ENCODE measurements at places on chromosomes 12 and 14.

- no peak for DNase-seq
Measured at GRCh38 chr12:52691076-52691840, 11.1 kb upstream of the KRT1 start.

- DNase-seq = no peak
Measured at GRCh38 chr14:24307575-24308341, at the start of gene CIDEB. Gene CIDEB, minus strand, starts transcription at chr14:24307977. Its CDS starts 119 bp downstream, at chr14:24307858.

GRCh38 chr12:46401662-46402061, 29.1 kb upstream of the SLC38A2 start:
- DNase-seq = no peak

GRCh38 chr12:47184813-47185212, 105.1 kb upstream of the AMIGO2 start:
- no peak for DNase-seq

GRCh38 chr14:32003585-32003984, 73.5 kb upstream of the ARHGAP5 start:
- DNase-seq = no peak

GRCh38 chr12:101830367-101831325, at the start of gene GNPTAB:
Gene GNPTAB, minus strand, starts transcription at chr12:101830959. Its CDS starts 284 bp downstream, at chr12:101830675.
- DNase-seq = peak; percentile 40

DNA sequence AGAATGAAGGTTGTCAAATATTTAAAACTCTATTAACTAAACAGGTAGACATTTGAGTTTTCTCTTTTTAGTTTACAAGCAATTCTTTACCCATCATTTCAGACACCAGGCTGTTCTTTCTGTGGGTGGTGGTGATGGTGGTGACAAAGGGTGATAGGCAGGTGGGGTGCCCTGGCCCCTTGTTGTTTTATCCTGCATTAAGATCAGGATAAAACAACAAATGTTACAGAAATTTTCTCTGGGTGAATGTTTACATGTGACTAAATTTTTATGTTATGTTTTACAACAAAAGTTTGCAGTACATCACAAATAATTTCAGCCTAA, 85.9 kb upstream of the MDM1 start:
- no peak for DNase-seq

DNA sequence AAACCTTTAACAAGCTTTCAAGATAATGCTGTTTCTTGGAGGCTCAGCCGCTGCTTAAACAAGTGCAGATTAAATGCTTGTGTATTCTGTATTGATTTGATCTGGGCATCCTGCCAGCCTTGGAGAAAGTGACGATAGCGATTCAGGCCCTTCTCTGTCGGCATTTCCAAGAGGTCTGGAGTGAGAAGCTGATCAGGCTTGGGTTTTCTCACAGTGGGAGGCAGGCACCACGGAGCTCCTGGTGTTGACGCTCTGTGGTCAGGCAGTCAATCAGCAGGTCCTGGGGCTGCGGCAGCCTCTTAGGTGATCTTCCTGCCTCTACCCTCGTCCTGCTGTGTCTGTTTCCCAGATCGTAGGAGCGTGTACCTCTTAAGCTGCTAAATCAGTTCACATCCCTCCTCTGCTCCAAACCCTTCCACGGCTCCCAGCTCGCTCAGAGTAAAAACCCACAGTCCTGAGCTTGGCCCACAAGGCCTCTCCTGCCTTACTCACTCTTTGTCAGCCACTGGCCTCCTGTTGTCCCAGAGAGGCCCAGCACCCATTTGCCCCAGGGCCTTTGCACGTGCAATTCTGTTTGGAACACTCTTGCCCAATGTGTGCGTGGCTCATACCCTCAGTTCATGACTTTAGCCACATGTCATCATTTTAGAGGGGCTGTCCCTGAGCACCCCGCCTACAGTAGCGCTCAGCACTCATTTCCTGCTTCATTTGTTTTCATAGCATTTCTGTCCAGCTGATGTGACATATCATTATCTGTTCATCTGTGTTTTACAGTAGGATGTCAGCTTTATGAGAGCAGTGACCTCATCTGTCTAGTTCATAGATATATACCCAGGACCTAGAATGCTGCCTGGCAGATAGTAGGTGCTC, 155.4 kb downstream of the AACS start:
- DNase-seq = no peak

- no peak for DNase-seq
Measured at GRCh38 chr12:6899837-6900519, 4.6 kb upstream of the LRRC23 start.

DNA sequence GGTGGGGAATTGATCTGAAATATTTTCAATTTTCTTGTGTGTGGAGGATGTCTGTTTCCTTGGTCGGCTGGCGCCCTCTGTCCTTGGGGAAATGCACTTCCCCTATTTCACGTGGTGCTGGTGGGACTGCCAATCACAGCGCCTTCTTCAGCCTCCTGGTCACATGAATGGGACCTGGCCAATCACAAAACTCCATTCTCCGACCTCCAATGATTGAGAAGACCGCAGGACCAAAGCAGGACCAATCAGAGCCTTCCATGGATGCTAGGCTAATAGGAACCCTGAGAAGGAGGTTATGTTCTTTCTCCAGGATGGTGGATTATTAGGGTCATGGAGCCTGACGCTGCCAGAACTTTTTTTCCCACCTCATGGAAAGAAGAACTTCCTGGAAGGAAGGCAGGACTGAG, 188.7 kb downstream of the TTC8 start:
- no peak for DNase-seq

DNA sequence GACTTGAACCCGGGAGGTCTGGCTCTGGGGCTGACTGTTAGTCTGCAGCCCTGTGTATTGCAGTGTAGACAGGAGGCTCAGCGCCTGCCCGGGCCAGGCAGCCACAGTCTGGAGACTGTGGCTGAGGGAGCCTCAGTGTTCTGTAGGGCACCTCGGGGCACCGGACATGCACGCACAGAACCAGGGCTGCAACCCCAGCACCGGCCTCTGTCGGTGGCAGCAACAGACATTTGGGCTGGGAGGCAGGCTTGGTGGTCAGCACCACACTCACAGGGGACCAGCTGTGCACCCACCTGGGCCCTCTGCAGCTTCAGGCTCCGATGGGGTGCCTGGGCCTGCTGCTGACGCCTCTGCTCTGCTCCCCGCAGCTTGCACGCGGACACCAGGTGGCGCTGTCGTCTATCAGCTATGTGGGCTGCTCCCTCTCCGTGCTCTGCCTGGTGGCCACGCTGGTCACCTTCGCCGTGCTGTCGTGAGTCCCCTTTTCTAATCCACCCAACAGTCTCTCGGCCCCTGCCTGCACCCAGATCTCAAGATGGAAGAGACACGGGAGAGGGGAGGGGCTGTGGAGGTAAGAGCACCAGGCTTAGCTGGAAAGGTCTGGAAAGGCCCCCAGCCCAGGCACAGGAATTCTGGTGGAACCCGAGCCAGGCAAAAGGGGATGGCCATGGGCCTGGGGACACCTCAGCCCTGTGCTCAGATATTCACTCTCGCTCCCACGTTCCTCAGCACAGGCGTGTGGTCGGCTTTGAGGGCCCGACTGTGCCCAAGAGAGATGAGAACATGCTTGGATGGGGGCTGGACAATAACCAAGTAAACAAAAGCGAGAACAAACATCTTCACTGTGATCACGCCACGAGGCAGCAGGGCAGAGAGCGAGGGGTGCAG, 151.0 kb downstream of the ADGRD1 start:
- DNase-seq = no peak

DNA sequence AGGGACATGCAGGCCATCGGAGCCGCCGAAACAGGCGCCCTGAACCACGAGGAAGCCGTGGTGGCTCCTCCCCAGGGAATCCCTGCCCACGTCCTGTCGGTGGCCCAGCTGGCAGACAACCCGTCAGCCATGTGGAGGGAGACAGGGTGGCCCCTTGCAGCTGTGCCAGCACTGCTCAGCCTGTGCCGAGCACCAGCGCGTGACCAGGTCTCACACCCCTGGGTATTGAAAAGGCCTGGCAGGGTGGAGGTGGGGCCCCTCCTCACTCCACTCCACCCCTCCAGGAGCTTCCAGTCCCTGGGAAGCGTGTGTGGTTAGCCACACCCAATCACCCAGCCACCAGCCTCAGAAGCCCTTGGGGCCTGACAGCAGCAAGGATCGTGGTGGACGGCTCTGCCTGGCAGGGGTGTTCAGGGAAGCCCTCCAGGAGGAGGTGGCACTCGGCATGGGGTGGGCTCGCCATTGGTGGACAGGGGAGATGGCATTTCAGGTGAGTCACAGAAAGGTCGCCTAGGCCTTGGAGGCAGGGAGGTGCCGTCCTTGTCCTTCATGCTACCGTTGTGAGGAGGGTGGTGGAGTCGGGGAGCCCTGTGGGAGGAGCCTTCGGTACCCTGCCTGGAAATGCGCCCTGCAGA, 12.3 kb upstream of the DLK1 start:
- DNase-seq = no peak

GRCh38 chr12:88855301-88855700, 275.0 kb upstream of the KITLG start:
- no peak for DNase-seq

GRCh38 chr14:53304726-53305381, 151.7 kb upstream of the DDHD1 start:
- no peak for DNase-seq

DNA sequence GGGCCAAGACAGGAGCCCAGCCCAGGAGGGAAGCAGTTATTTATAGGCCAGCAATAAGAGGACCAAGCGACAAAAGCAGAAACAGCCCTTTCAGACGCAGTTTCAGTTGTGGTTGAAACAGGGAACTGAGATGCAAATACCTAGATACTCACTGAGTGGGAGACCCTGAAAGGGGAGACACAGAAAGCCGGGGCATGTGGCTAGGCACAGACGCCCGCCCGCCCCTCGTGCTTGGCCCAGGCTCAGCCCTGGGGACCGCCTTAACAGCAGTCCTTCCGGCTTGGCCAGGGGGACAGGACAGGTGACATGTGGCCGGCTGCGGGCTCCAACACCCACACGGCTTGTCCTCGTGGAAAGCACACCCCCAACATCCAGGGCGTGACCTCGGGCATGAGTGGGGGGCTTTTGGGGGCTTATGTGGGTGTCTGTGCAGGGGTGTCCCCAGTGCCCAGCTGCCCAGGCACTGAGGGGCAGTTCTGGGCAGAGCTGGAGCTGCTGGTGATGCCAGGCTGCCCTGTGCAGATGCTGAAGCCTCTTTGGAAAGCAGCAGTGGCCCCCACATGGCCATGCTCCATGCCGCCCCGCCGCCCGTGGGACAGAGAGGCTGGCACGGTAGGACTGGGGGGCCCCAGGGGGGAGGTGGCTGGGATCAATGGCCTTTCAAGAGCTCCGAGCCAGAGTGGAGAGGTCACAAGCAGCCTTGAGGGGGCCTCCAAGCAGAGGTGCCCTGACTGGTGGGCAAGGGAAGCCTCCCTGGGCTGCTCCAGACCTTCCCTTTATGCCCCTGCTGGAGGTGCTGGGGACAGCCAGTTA, 2.1 kb downstream of the PLD4 start:
- DNase-seq = no peak

DNA sequence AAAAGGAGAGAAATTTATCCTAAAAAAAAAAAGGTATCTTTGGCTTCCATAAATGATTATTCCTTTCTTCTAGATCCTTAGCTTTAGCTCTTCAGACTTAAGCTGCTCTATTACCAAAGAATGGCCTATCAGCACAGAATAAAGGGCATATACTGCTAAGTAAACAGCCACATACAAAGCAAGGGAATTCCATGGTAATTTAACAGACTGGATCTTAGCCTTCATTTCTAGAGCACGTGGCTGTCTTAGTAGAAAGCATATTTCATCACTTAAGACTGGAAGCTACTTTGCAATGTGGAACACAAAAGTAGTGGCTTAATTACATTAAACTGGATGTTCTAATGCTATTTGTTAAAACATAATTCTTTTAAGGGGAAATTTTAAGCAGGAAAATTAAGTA, 23.1 kb downstream of the TMED10 start:
- DNase-seq = no peak

- DNase-seq = no peak
Measured at GRCh38 chr12:52347551-52348510, 19.4 kb downstream of the KRT85 start.

- DNase-seq = no peak
Measured at GRCh38 chr12:100820314-100820713, 25.7 kb downstream of the ANO4 start.

- no peak for DNase-seq
Measured at GRCh38 chr12:5171701-5172100, 128.0 kb downstream of the KCNA5 start.

DNA sequence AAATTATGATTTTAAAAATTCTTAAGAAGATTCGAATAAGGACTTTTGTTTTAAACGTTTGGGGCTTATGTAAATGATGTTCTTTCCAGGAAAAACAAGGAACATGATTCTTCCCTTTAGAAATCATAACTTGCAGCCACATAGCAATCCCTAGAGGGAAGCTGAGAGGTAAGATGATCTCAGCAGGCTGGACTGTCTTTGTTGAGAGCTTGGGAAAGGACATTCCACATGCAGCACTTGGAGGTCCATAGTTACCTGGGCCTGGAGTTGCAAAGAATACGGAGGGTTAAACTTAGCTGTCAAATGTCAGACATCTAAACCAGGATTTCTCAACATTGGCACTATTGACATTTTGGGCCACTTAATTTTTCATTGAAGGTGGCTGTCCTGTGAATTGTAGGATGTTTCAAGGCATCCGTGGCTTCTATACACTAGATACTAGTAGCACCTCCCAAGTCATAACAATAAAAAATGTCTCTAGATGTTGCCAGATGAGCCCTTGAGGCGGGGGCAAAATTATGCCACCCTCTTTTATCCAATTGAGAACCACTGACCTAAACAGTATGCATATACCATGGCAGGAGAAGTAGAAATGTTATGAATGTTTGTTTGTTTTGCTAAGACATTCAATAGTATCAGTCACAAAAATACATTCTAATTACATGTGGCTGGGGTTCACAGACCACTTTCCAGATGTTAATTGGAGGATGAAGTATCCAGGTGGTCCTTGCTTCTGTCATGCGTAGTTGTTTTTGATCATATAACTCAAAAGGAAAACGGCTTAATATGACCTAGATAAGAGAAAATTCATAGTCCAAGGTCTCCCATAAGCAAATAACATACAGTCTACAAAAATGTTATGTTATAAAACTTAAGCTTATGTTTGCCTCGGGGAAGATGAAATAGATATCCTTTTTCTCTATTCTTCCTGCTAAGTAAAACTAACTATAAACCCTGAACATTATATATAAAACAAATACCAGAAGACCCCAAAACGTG, 30.5 kb downstream of the TTC6 start:
- DNase-seq = no peak

- no peak for DNase-seq
Measured at GRCh38 chr14:96349286-96350075, 13.7 kb downstream of the ATG2B start.

GRCh38 chr14:99808515-99808914, 15.3 kb downstream of the EML1 start:
- DNase-seq = no peak

- no peak for DNase-seq
Measured at GRCh38 chr12:58915634-58916033, 4.7 kb downstream of the LRIG3 start.

DNA sequence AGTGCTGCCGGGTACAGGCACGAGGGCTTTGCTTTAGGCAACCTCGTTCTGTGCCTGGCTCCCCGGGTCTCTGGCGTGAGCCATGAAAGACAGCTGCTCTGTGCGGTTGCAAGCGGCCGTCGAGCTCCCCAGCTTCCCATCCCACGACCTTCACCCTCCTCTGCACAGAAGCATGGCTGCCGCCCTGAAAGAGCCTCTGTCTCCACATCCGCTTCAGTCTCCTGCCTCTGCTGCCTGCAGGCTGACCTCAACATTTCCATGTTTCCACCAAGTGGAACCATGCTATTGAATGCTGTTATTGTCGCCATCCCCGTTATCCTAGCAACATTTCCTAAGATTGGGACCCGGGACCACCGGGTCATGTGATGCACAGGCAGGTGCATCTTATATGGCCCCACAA, 57.1 kb downstream of the KDM2B start:
- DNase-seq = no peak

- DNase-seq = no peak
Measured at GRCh38 chr14:55731881-55732498, 152.0 kb downstream of the KTN1 start.

GRCh38 chr14:60652674-60653651, 3.7 kb upstream of the SIX1 start:
- no peak for DNase-seq

All from NCI-H1436 treated with DMSO at 0.1 percent for 48 hours (cell line).